ENCODE measurements at places on chromosomes 11 and 22. TPM values are rescaled to one million over a fixed set of nuclear protein-coding genes. Genes with fewer than 3 reads are reported as not detected.

RIBC2 gene
- 12.6 TPM for total RNA-seq

MOV10L1 gene
- not detected for total RNA-seq

TYR gene
- not detected for total RNA-seq

CABP4 gene
- total RNA-seq, result 0.96 TPM

MUC6 gene
- total RNA-seq, result not detected

OR8G1 gene
- total RNA-seq, result not detected

MLC1 gene
- not detected for total RNA-seq

TP53AIP1 gene
- total RNA-seq, result not detected

GRCh38 chr22:17258015-17258787, 39.0 kb upstream of the ADA2 start:
- no peaks in the 10 kb centered on the region for H3K36me3 ChIP-seq
- H3K27me3 ChIP-seq, result peaks cover 16% of the 10 kb centered on the region
- peak; percentile 68 for DNase-seq
- H3K4me1 ChIP-seq, result peaks cover 35% of the 10 kb centered on the region
- peak overlapping the region; percentile 40 for H3K4me3 ChIP-seq

GRCh38 chr11:100220801-100221200, 466.3 kb upstream of the ARHGAP42 start:
- no peaks in the 10 kb centered on the region for H3K36me3 ChIP-seq
- H3K27me3 ChIP-seq, result no peaks in the 10 kb centered on the region
- no peaks in the 10 kb centered on the region for H3K4me1 ChIP-seq
- H3K4me3 ChIP-seq, result no peak overlapping the region
- no peak for DNase-seq

- no peak for DNase-seq
- no peak overlapping the region for H3K27ac ChIP-seq
- peak overlapping the region; percentile 91 for H3K4me3 ChIP-seq
- peaks cover 1% of the 10 kb centered on the region for H3K36me3 ChIP-seq
- H3K4me1 ChIP-seq, result peaks cover 10% of the 10 kb centered on the region
Observed at GRCh38 chr11:7514099-7514591, 346 bp downstream of the PPFIBP2 start.

GRCh38 chr11:74412321-74412720, 14.1 kb upstream of the PGM2L1 start:
- H3K4me1 ChIP-seq, result peaks cover 11% of the 10 kb centered on the region
- H3K27me3 ChIP-seq, result peaks cover 5% of the 10 kb centered on the region
- DNase-seq, result no peak
- no peak overlapping the region for H3K27ac ChIP-seq
- no peaks in the 10 kb centered on the region for H3K36me3 ChIP-seq

DNA sequence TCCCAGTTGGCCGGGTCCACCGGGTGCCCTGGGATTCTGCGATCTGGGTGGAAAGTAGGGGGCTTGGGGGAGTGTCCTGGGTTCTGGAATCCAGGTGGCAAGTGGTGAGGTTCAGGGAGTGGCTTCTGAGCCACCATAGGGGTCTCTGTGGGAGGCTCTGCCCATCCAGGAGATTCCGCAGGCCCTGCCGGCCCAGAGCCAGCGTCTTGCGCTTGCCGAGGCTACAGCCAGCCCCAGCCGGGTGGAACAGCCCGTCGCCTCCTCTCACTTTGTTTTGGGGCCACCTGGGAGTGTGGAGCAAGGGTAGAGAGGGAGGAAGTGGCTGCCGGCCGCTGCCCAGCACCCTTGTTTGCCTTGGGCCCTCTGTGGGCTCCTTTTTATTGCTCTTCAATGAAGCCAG, 60.6 kb upstream of the PPP6R3 start:
- H3K36me3 ChIP-seq, result peaks cover 1% of the 10 kb centered on the region
- no peaks in the 10 kb centered on the region for H3K27me3 ChIP-seq
- no peak for DNase-seq
- H3K27ac ChIP-seq, result no peak overlapping the region
- H3K4me3 ChIP-seq, result no peak overlapping the region
- no peaks in the 10 kb centered on the region for H3K4me1 ChIP-seq

DNA sequence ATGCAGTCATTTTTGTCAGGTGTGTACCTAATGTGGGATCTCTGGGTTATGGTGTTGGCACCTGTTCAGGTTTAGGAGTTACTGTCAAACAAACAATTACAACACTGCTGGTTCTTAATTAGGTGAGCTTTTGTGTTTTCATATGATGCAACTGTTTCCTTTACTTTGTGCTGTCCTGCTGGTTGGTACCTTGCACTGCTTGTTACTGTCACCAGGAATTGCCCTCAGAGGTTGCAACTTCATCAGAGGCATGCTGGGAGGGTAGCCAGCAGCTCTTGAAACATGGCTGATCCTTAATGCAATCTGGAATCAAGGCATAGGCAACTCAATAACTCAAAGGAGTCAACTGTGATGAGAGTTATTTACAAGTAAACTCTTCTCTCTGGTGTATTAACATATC, 400.3 kb downstream of the MIAT start:
- DNase-seq, result no peak
- H3K27me3 ChIP-seq, result no peaks in the 10 kb centered on the region
- no peaks in the 10 kb centered on the region for H3K4me1 ChIP-seq
- H3K36me3 ChIP-seq, result no peaks in the 10 kb centered on the region

- peaks cover 37% of the 10 kb centered on the region for H3K36me3 ChIP-seq
- no peaks in the 10 kb centered on the region for H3K27me3 ChIP-seq
- peak overlapping the region; percentile 56 for H3K4me3 ChIP-seq
- H3K4me1 ChIP-seq, result peaks cover 91% of the 10 kb centered on the region
- peak; percentile 81 for DNase-seq
Observed at GRCh38 chr11:48055292-48056132, 75.2 kb downstream of the PTPRJ start.

- H3K36me3 ChIP-seq, result no peaks in the 10 kb centered on the region
- no peak overlapping the region for H3K27ac ChIP-seq
- no peak overlapping the region for H3K4me3 ChIP-seq
- H3K27me3 ChIP-seq, result no peaks in the 10 kb centered on the region
- no peaks in the 10 kb centered on the region for H3K4me1 ChIP-seq
Observed at GRCh38 chr11:80843266-80843974, 1402.6 kb upstream of the TENM4 start.

- no peaks in the 10 kb centered on the region for H3K27me3 ChIP-seq
- no peak for DNase-seq
- H3K4me1 ChIP-seq, result peaks cover 15% of the 10 kb centered on the region
- H3K4me3 ChIP-seq, result no peak overlapping the region
Observed at GRCh38 chr11:108752297-108752751, 87.5 kb downstream of the DDX10 start.

DNA sequence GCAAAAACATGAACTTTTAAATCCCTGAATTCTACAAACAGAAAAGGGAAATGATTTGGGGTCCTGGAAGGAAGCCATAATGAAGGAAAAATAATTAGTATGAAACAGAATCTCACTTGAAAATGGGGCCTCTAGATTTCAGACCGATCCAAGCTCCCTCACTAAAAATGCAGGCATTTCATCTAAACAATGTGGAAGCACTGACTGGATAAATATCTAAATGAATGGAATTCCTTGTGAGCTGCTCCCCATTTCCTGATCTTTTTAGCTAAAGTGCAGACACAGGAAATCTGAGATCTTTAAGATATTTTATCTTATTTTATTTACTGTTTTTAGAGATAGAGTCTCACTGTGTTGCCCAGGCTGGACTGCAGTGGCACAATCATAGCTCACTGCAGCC, 1255.8 kb downstream of the LRRC4C start:
- H3K4me1 ChIP-seq, result no peaks in the 10 kb centered on the region
- H3K27me3 ChIP-seq, result no peaks in the 10 kb centered on the region
- DNase-seq, result no peak

DNA sequence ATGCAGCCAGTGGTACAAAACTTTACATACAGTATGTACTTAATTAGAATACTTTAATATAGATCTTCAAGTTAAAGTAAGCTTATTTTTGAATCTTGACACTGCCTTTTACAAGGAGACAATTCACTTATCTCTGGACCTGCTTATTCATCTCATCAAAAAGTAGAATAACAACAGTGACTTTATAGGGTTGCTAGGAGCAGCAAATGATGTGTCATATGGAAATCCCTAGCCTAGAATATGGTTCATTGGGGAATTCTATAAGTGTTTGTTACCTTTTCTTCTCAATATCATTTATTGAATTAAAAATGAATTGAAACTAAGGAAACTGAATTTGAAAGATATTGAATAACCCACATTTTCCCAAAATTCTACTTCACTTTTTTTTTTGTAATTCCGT, 45.0 kb upstream of the FIBIN start:
- no peaks in the 10 kb centered on the region for H3K27me3 ChIP-seq
- H3K27ac ChIP-seq, result no peak overlapping the region
- H3K4me3 ChIP-seq, result no peak overlapping the region

Data from activated T-helper 1 cell treated with anti-CD3 and anti-CD28 coated beads, Interleukin-12 subunit alpha, Interleukin-12 subunit beta, Interleukin-2, Interleukin-4 antibody, amounts not matched to agents 30 ng/mL and 10 ng/mL and 1 ng/mL, durations not matched to agents 14 hours and 24 hours and 36 hours (primary cell).